ENCODE measurements at places on chromosomes 4 and X. TPM values are rescaled to one million over a fixed set of nuclear protein-coding genes. Genes with fewer than 3 reads are reported as not detected.

- no peak for DNase-seq
Observed at GRCh38 chr4:55547918-55548317, 1.2 kb upstream of the CLOCK start.

DNA sequence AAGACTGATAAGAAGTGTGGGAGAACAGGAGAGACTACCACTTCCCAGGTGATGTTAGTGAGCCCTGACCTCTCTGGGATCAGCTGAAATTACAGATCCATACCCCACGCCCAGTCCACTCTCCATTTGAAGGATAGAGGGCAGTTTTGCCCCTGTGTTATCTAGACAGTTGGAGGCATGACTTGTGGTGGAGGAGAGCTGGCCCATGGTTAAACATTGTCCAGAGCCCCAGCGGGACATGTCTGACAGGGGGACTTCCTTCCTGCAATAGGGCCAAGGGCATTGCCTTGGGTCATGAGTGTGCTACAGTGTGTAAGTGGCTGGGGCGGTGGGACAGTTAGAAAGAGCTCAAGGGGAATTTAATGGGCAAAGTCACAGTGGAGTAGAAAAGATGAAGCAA is 181.1 kb downstream of the MID1IP1 start:
- no peak for DNase-seq

GRCh38 chr4:41538017-41538733 is at the start of gene LIMCH1:
Gene LIMCH1, plus strand, starts transcription at chr4:41538157. Its CDS starts 67,839 bp downstream, at chr4:41605996.
- no peak for DNase-seq

DNA sequence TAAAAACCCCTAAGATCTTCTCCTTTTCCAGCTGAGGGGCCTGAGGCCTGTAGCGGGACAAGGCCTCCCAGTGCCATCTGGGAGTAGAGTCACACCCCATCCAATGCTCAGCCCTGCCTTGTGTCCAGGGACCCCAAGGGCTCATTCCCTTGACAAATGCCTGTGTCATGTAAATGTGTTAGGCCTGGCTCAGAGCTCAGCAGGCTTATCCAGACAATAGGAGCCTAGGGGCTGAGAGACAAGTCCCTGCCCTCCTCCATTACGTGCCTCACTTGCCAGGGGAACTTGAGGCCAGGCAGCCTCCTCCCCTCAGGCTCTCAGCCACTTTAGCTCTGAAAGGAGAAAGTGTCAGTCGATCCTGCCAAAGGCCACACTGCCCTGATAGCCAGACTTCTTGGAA is 166.8 kb upstream of the MAMLD1 start:
- DNase-seq: no peak

GRCh38 chr4:76308548-76308947 is 2.0 kb downstream of the STBD1 start:
- DNase-seq: no peak

CT45A3 gene
- not detected for total RNA-seq

STAP1 gene
- total RNA-seq: 10.4 TPM

DAPP1 gene
- total RNA-seq: 66.9 TPM

GRCh38 chrX:101619364-101619763 is 1.6 kb upstream of the ARMCX6 start:
- no peak for DNase-seq

SUPT20HL1 gene
- total RNA-seq: not detected

GRCh38 chrX:50099331-50099730 is 101.5 kb downstream of the AKAP4 start:
- DNase-seq: no peak

DNA sequence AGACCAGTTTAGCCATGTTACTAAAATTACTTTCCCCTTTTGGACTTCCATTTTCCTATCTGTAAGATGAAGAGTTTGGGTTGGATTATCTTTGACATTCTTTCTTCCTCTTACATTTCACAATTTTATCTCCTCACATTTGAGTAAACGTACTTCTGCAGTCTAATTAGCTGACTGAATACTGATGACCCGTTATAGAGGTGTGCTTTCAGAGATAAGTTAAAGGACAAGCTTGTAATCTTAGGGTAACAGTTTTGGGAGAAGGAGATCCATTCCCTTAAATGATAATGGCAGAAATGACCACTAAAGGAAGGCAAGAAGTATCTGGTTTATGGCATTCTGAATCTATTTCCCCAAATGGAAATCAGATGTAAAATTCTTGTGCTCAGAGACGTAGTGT is 222.6 kb upstream of the FTHL17 start:
- no peak for DNase-seq

GRCh38 chr4:133148690-133149363 is at the start of gene PCDH10:
Gene PCDH10, plus strand, starts transcription at chr4:133149294. Its CDS starts 847 bp downstream, at chr4:133150141.
- no peak for DNase-seq

DNAAF6 gene
- total RNA-seq: not detected

SYTL5 gene
- total RNA-seq: not detected

GRCh38 chrX:115650449-115650848 is 89.5 kb downstream of the PLS3 start:
- DNase-seq: no peak

MRFAP1L1 gene
- total RNA-seq: 40.5 TPM

DNA sequence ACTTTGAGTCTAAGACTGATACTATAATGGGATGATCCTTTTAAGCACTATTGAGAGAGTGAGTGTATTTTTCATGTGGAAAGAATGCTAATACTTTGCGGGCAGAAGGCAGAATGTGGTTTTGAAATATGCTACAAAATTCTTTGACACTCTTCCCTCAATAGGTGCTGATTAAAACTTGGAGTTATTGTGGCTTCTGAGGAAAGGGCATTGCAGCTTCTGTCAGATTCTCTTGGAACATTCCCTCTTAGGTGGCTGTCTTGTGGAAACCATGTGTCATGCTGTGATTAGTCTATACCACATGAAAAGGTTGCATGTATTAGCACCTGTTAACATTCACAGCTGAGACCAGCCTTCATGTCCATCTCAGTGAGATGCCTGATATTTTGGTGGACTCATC is 547.0 kb downstream of the STIM2 start:
- no peak for DNase-seq

DRP2 gene
- total RNA-seq: 1.5 TPM

DNA sequence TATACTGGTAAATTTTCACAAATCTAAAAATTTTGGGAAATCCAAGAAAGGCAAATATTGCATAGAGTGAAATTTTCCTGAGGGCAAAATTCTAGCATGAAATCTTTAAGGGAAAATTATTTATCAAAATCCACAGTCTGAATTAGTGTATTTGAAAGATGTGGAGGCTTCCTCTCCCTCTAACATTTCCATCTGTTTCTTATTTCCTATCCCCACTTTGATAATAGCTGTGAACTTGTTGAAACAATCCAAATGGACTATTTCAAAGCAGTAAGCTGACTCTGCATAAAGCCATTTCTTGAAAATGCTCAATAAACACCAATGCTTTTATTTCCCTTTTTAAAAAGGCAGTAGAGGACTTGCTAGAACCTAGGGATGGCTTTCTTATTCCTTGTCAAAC is 107.3 kb upstream of the PABPC4L start:
- no peak for DNase-seq

DNA sequence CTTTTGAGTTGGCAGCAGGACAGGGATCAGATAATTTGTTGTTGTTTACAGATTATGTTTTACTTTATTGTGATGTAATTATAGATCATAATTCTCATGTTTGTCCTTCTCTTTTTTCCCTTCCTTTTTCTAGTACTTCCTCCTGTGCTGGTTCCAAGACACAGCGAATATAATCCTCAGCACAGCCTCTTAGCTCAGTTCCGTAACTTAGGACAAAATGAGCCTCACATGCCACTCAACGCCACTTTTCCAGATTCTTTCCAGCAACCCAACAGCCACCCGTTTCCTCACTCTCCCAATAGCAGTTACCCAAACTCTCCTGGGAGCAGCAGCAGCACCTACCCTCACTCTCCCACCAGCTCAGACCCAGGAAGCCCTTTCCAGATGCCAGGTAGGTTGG is 58.0 kb downstream of the SMAD1 start:
- DNase-seq: no peak

HNRNPH2 gene
- 27.8 TPM for total RNA-seq

Data from activated naive CD4-positive, alpha-beta T cell treated with anti-CD3 and anti-CD28 coated beads, Interleukin-2, amount 50 U/mL, for 72 hours (primary cell).